Activated CD8-positive, alpha-beta T cell treated with anti-CD3 and anti-CD28 coated beads, Interleukin-2, amount 10 ng/mL, durations not matched to agents 7 days and 5 days (primary cell): ENCODE measurements at places on chromosomes 11 and 22.

GRCh38 chr11:108632041-108632704, 32.7 kb upstream of the DDX10 start:
- DNase-seq = no peak
- H3K36me3 ChIP-seq = no peaks in the 10 kb centered on the region
- peaks cover 15% of the 10 kb centered on the region for H3K27me3 ChIP-seq
- no peak overlapping the region for H3K27ac ChIP-seq
- no peak overlapping the region for H3K4me3 ChIP-seq

GRCh38 chr22:35684270-35684700, 33.4 kb upstream of the APOL5 start:
- peaks cover 2% of the 10 kb centered on the region for H3K36me3 ChIP-seq
- H3K4me3 ChIP-seq = no peak overlapping the region
- no peak overlapping the region for H3K27ac ChIP-seq
- no peak for DNase-seq

DNA sequence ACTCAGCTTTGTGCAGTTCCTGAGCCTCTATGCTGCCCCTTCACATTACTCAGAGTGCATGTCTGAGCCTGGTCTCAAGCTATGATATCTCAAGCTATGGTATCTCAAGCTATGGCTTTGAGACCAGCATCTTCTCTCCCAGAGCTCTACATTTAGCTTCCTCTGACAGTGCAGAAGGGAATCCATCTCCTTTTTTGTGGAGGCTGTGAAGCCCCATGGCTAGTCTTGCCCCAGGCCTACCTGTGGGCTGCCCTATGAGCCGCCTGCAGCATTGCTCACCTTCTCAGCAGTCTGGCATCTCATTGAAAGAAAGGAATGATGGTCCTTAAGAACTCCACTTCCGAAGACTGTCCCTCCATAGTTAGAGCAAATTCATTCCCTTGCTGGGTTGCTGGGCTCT, 12.6 kb downstream of the PGAP2 start:
- peaks cover 30% of the 10 kb centered on the region for H3K36me3 ChIP-seq
- H3K27me3 ChIP-seq = no peaks in the 10 kb centered on the region
- H3K4me1 ChIP-seq = peaks cover 27% of the 10 kb centered on the region
- no peak overlapping the region for H3K27ac ChIP-seq
- DNase-seq = no peak

GRCh38 chr11:58490827-58491226, 17.1 kb downstream of the OR5B21 start:
- no peak for DNase-seq
- no peaks in the 10 kb centered on the region for H3K27me3 ChIP-seq
- H3K36me3 ChIP-seq = peaks cover 4% of the 10 kb centered on the region
- H3K4me1 ChIP-seq = peaks cover 2% of the 10 kb centered on the region
- H3K4me3 ChIP-seq = no peak overlapping the region
- H3K27ac ChIP-seq = no peak overlapping the region

DNA sequence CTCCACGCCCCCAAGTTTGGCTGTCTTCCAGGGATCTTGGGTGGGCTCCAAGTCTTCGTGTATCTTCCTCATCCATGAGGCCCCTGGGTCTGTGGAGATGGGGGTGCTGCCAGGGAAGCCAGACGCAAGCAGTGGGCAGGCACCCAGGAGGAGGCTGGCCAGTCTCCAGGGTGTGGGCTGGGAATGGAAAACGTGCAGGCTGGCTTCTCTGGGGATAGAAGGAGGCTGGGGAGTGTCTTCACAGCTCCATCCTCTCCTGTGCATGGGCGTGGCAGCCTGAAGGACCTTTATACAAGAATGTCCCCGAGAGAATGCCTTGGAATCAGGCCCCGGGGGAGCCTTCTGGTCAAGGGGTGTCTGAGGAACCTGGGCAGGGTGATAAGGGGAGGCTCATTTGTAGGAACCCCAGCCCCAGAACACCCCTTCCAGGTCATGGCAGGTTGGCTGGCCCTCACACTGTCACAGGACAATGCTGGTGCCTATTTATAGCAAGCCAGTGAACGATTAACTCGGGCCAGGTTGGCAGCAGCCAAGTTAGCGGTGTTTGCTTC, 14.0 kb downstream of the SGSM1 start:
- no peak overlapping the region for H3K4me3 ChIP-seq
- H3K27ac ChIP-seq = no peak overlapping the region
- H3K4me1 ChIP-seq = no peaks in the 10 kb centered on the region
- no peaks in the 10 kb centered on the region for H3K36me3 ChIP-seq

DNA sequence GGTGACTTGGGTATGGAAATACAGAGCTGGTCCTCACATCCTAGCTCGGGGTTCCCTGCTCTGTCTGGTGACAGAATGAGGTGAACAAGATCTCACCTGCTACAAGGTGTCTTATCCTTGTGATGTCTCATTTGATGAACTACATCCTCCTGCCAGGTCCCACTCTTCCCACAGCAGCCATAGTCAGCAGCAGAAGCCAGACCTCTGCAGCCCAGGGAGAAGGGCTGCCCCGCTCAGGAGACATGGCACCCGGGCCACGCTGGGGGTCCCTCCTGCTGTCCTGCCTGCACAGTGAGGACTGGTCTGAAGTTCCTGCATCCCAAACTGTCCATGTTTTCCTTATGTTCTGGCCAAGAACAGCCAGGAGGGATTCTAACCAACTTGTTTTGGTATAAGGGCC, 414.1 kb downstream of the CTTN start:
- no peaks in the 10 kb centered on the region for H3K4me1 ChIP-seq
- H3K4me3 ChIP-seq = no peak overlapping the region
- DNase-seq = no peak

GRCh38 chr11:65468874-65469333, 29.9 kb upstream of the MALAT1 start:
- H3K4me3 ChIP-seq = no peak overlapping the region
- no peak overlapping the region for H3K27ac ChIP-seq
- no peaks in the 10 kb centered on the region for H3K36me3 ChIP-seq
- H3K27me3 ChIP-seq = no peaks in the 10 kb centered on the region
- peaks cover 27% of the 10 kb centered on the region for H3K4me1 ChIP-seq

DNA sequence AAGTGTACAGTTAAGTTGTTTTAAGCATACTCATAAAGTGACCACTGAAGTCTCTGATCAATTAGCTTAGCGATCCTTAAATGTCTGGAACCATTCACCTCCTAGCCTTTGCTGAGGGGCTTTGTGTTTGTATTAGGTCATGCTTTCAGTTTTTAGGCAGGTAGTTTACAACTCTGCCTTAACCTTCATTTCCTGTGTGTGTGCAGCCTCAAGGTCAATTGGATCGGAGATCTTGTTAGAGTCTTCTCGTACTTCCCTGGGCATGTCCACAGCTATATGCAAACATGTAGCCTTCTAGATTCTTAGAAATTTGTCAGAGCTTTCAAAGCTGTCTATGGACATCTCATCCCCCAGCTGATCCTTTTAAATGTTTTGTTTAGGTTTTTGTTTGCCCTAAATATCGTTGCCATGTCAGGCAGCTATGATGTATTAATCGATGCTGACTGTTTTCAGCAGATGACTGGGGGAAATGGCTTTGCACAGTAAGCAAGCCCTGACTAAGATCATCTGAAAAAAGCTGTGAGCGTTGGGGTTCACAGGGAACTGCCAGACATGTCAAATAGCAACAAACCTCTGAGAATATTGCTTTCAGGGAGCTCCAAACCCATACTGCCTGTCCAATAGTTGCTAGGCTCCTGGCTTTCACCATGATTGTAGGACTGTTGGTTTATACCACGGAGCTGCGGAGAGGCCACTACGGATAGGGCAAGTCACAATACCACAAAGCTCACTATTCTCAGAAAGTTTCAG, 45.6 kb downstream of the GLYAT start:
- peak overlapping the region; percentile 47 for H3K4me3 ChIP-seq
- peak; percentile 39 for DNase-seq
- H3K27ac ChIP-seq = peak overlapping the region; percentile 73
- no peaks in the 10 kb centered on the region for H3K27me3 ChIP-seq

- no peaks in the 10 kb centered on the region for H3K4me1 ChIP-seq
- DNase-seq = no peak
- H3K36me3 ChIP-seq = peaks cover 4% of the 10 kb centered on the region
- no peak overlapping the region for H3K27ac ChIP-seq
- H3K27me3 ChIP-seq = peaks cover 4% of the 10 kb centered on the region
These were observed 40.0 kb downstream of the LINC01488 start for GRCh38 chr11:69521457-69521856.

DNA sequence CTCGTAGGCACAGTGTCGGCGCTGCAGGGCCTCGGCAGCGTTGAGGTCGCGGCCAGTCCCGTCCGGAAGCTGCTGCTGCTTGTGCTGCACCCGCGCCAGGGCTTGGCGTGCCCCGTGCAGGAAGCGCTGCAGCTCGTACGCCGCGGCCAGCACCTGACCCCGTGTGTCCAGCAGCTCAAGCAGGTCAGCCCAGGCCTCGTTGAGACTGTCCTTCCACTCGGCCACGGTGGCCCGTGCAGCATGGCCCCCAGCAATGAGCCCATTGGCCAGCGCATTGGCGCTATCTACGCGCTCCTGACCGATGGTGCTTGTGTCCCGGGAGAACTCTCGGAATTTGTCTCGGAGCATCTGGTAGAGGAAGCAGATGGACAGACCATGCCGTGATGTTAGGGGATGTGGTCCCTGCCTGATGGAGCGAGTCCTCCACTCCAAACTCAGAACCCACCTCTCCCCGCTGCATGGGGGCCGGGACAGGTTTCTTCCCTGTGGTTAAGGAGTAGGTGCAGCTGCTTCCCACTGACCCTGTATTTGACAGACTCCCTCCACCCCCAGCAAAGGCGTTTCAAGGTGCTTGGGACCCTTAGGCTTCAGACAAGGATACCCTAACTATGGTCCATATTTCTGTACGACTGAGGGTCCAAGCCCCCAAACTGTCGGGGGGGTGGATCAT, 13.8 kb upstream of the RBM4B start:
- H3K27ac ChIP-seq = no peak overlapping the region
- DNase-seq = no peak
- H3K36me3 ChIP-seq = no peaks in the 10 kb centered on the region
- H3K4me3 ChIP-seq = no peak overlapping the region

DNA sequence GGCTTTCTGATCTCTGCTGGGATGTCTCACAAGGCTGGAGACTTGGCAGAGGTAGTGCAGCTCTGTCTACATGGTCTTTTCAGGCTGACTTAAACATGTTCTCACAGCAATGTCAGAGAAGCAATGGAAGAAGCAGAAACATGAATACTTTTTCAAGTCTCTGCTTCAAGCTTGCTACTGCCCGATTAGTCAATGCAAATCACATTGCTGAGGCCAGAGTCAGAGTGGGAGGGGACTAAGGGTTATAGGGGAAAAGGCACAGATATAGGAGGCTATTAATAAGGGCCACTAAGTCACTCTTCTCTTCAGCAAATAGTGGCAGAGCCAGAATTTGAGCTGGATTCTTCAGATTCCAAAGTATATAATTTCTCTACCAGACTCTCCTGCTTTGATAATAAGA, 390.5 kb downstream of the TMEM135 start:
- no peak overlapping the region for H3K27ac ChIP-seq
- peaks cover 2% of the 10 kb centered on the region for H3K27me3 ChIP-seq
- H3K4me3 ChIP-seq = no peak overlapping the region

DNA sequence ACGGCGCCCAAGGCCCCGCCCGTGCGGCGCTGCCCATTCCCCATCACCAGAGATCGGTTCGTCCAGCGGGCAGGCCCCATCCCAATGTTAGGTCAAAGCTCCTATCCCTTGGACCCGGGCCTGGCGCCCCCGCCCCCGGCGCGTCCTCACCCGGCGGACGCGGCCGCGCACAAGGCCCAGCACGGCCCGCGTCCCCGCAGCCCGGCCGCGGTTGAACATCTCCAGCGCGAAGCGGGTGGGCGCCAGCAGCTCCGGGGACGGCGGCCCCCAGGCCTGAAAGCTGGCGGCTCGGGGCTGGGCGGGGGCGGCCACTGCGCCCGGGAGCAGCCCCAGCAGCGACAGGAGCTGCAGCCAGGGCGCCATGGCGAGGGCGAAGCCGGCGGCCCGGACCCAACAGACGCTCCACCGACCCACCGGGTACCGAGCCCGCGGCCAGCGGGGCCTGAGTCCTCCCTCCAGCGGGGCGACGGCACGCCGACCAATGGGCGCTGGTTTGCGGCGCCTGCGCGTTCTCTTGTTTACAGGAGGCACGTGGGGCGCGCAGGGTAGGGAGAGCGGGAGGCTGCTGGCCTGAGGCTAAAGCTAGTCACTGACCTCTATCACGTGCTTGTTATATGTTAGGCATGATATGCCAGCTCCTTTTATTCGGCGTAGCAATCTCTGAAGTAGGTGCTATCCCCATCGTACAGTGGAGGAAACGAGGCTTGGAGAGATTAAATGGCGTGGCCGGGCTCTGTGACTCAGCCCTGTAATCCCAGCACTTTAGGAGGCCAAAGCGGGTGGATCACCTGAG, at the start of gene CTSF:
Gene CTSF, minus strand, starts transcription at position 483 of the 793 bp plus-strand sequence. Its CDS starts 120 bp downstream, at position 363.
- H3K4me1 ChIP-seq = peaks cover 3% of the 10 kb centered on the region
- H3K4me3 ChIP-seq = peak within 1 kb of the TSS; percentile 62
- peak; percentile 69 for DNase-seq
- no peak within 1 kb of the TSS for H3K27ac ChIP-seq
- peaks cover 28% of the 10 kb centered on the region for H3K27me3 ChIP-seq

- H3K27me3 ChIP-seq = no peaks in the 10 kb centered on the region
- peak; percentile 60 for DNase-seq
- H3K36me3 ChIP-seq = no peaks in the 10 kb centered on the region
- peaks cover 60% of the 10 kb centered on the region for H3K4me1 ChIP-seq
These were observed 169.6 kb downstream of the CRYBB2 start for GRCh38 chr22:25388866-25389540.

GRCh38 chr11:3215346-3216026, 3.1 kb downstream of the MRGPRG start:
- peaks cover 5% of the 10 kb centered on the region for H3K4me1 ChIP-seq
- H3K4me3 ChIP-seq = no peak overlapping the region
- H3K27ac ChIP-seq = no peak overlapping the region
- DNase-seq = no peak
- peaks cover 16% of the 10 kb centered on the region for H3K27me3 ChIP-seq

GRCh38 chr11:14908214-14908880, 16.3 kb upstream of the CYP2R1 start:
- DNase-seq = peak; percentile 63
- peaks cover 51% of the 10 kb centered on the region for H3K4me1 ChIP-seq
- peaks cover 7% of the 10 kb centered on the region for H3K36me3 ChIP-seq
- no peak overlapping the region for H3K27ac ChIP-seq

DNA sequence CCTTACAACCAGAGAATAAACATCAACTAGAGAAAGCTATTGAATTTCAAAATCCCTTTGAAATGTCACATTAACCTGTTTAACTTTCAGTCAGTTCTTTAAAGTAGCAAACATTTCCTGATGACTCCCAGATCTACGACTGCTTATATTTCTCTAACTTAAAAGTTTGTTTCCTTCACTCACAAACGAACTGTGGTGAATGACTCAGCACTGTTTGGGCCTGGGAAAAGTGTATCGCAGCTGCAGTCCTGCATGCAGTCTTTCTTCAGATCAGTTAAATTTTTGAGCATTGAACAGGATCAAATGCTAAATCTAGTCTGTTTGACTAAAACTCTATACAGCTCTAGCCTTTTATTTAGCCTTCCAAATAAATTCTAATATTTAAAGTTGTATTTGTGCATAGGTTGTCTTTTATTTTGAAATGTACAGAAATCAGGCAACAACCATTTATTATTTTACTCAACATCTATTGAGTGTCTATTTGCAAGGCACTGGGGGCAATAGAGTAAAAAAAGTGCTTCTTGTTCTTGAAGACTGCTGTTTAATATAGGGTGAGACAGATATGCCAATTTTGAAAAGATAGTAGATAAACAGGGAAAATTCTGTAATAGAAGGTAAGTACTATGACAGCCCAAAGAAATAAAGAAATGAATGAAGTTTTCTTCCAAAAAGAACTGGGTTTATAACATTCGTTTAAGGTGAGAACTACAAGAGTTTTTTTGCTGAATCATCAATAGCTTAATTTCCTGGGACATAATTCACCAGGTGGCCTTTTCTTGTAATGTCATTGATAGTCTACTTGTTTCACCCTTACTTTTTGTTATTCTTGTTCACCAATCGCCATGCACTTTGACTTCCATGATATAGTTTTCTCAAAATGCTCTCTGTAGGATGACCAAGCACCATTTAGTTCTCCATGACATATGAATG, 235.4 kb downstream of the METTL15 start:
- peaks cover 4% of the 10 kb centered on the region for H3K4me1 ChIP-seq
- DNase-seq = no peak
- no peak overlapping the region for H3K4me3 ChIP-seq
